Stimulated activated CD8-positive, alpha-beta memory T cell treated with anti-CD3 and anti-CD28 coated beads, Interleukin-7, amount 100 ng/mL, for 1 hour (primary cell): ENCODE measurements at places on chromosomes 11 and 22.

- DNase-seq: no peak
Measured at GRCh38 chr11:112165049-112165448, 1.2 kb upstream of the IL18 start.

DNA sequence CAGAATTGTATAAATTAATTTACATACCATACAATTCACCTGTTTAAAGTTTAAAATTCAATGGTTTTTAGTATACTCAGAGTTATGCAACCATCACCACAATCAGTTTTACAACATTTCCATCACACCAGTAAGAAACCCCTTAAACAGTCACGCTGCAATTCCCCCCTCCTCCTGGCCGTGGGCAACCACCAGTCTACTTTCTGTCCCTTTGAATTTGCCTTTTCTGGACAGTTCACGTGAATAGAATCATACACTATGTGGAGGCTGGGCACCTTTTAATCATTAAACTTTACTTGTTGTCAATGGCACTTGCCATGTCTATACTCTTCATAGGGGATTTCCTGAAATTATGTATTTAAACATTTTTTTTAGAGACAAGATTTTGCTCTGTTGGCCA lies 20.1 kb upstream of the SWAP70 start:
- DNase-seq: no peak

- no peak for DNase-seq
Measured at GRCh38 chr22:45891996-45892621, 84.9 kb downstream of the WNT7B start.

DNA sequence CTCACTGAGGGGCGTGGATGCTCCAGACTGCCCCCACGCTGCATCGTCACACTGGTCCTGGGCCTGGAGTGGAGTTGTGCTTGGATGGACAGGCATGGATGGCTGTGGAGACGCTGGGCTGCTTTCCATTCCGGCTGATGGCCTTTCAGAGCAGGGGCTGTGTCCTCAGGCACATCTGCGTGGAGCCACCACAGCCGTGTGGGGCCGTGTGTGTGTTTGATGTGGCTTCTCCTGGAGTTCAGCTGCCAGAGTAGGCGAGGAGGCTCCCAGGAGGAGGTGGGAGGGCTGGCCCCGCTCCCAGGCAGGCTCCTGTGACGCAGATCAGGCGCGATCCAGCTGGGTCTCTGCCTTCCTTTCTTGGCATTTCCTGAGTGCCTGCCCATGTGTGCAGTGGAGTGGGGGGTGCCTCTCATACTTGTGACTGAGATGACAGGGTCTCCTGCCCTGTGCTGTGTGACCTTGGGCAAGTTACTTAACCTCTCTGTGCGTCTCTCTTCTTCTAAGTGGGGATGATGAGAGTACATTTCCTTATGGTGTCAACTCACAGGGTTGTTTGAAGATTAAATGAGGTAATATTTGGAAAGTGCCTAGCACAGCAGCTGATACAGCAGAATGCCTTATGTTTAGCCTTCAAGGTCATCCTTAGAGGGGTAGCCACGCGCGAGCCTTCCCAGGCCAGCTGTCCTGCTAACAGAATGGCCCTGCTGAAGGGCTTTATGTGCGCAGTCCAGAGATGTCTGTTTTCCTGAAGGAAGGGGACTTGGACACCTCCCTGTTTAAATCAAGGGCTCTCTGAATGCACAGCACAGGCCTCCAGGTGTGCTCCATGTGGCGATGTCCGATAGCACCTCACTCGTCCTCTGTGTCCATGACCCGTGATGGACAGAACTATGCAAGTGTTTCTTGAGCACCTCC lies 33.5 kb downstream of the GLB1L2 start:
- no peak for DNase-seq

GRCh38 chr11:76236092-76236999 lies 30.0 kb upstream of the WNT11 start:
- no peak for DNase-seq

DNA sequence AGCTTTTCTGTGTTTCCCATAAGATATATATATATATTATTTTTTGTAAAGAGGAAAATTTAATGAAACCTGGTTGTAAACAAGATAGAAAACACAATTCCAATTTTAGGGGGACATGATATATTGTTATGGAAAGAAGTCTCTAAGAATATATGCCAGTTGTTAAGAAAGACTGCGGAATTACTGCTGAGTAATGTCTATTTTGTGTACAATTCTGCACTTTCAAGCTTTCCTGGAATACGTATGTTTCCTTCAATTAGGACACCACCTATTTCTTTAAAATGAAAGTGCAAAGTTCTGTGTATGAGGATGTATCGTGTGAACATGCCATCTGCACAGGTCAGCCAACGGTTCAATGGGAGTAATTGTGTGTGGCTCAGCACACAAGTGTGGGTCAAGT lies 760.2 kb downstream of the BRD1 start:
- no peak for DNase-seq

DNA sequence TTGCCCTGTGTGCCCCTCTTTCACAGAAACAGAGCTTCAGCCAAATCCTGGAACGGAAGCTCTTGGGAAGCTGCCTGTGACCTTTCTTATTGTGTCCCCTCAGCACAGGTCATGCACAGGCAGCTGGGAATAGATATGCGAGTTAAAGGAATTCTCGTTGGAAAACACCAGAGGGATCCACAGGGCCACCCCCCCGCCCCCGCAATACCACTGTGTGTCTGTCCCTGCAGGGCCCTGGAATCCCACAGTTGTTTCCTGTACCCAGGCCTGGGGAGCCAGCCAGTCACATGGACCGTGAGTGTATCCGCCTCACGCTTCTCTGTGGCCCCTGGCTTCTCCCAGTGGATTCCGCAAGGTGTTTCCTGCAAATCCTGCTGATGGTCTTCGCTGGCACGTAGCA lies 29.0 kb downstream of the TIMP3 start:
- DNase-seq: no peak

GRCh38 chr11:119166368-119167076 lies 2.0 kb upstream of the NLRX1 start:
- DNase-seq: no peak

- no peak for DNase-seq
Measured at GRCh38 chr11:12193515-12194336, 83.3 kb downstream of the MICAL2 start.

DNA sequence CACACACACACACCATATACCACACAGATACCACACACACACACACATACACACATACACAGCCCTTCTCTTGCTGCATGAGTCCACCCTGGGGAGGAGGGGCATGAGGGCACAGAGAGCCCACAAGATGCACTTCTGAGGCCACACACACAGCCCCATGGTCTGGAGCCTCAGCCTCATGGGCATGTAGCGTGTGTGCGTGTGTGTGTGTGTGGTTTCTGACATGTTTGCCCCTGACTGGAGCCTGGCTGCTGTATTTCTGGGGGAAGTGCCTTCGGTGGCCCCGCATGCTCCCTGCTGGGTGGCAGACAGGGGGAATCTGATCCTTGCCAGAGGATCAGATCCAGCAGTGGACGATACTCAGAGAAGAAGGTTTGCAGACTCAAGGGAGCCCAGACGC lies 97.0 kb upstream of the PRR5 start:
- DNase-seq: no peak

DNA sequence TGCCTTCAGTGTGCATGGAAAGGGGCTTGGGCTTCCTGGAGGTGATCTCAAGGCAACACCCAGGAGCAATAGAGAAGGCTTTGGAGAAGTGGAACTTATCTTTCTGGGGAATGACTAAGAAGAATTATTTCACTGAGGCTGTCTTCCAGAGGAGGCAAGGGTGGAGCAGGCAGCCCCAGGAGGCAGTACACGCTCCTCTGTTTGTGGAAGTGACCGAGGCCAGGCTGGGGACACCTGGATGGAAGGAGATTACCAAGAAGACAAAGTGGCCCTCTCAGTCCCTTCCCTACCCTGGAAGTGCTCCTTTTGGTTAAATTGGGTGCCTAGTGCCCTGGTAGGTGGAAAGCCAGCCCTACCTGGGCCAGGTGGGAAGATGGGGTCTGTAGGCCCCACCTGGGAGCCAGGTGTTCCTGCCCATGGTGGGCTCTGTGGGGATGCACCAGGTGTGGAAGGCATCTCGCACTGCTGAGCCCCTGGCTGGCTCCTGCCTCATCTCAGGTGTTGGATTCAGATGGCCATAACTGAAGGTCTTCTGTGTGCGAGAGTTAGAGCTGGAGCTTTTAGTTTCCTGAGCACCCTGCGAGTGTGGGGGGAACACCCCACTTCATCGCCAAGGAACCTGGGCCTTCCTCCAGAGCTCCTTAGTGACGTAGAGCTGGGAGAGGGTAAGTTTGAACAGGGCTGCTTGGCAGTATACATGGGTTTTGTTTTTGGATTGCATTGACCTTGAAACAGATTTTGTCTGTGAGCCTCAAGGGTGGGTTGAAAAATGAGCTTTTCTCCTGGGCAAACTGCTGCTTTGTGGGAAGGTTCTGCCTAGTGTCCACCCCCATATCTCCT lies 46.1 kb downstream of the MICAL2 start:
- no peak for DNase-seq

DNA sequence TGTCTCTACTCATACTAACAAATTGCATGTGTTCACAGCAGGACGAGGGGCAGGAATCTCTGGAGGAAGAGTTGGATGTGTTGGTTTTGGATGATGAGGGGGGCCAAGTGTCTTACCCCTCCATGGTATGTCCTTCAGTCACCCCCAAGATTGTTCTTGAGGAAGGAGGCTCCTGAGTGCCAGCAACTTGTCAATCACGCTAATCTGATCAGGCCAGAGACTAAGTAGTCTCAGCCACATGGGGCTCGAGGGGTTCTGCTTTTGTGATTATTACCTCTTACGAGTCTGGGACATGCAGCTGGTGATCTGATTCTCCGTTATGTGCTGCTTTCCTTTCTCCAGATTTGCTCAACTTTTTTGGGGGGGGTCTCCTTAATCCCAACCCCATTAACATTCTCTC lies 54.3 kb downstream of the CTNND1 start:
- no peak for DNase-seq

- no peak for DNase-seq
Measured at GRCh38 chr11:71307811-71308645, 55.7 kb upstream of the SHANK2 start.
